Activated T-cell treated with anti-CD3 and anti-CD28 coated beads, Interleukin-2, amount 50 U/mL, for 24 hours (primary cell): ENCODE measurements at places on chromosomes 3 and 15.
A peak's percentile ranks its signal among the peaks of the same experiment; 100 is the strongest.

GRCh38 chr15:89777782-89778380, 1.7 kb downstream of the MESP2 start:
- H3K4me3 ChIP-seq = no peak overlapping the region
- H3K4me1 ChIP-seq = peaks cover 17% of the 10 kb centered on the region
- H3K27me3 ChIP-seq = peaks cover 45% of the 10 kb centered on the region
- no peak for DNase-seq
- no peak overlapping the region for H3K27ac ChIP-seq
- no peaks in the 10 kb centered on the region for H3K36me3 ChIP-seq

GRCh38 chr3:53624061-53624857, 129.8 kb downstream of the CACNA1D start:
- H3K36me3 ChIP-seq = no peaks in the 10 kb centered on the region
- no peak for DNase-seq
- no peaks in the 10 kb centered on the region for H3K4me1 ChIP-seq

DNA sequence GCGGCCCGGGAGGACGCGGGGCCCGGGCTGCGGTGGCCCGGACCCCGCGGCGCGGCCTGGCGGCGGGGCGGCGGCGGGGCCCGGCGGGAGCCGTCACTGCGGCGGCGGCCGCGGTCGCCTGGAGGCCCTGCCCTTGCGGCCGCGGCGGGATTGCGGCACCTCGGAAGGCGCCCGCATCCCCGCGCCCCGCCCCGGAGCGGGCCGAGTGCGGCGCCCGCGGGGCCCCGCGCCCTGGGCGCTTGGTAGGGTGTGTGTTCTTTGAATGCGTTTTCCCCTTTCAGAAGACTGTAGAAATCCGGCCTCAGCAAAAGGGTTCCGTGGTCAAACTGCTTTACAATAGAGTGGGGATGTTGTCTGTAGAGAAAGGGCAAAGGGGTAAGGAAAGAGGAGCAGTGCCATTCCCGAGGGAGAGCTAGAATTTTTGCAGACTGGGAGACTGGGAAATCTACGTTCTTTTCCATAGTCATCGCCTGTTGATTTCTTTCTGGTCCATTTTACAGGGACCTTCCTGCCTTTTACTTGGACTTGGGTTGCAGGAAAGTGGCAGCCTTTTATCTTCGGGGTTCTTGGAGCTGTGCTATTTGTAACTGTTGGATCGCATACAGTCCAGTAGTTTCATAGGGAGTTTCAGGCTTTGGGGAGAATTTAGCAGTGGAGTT, 630 bp downstream of the SNRK start:
- peaks cover 46% of the 10 kb centered on the region for H3K4me1 ChIP-seq
- H3K4me3 ChIP-seq = peak overlapping the region; percentile 90
- H3K36me3 ChIP-seq = peaks cover 27% of the 10 kb centered on the region
- DNase-seq = no peak
- peak overlapping the region; percentile 92 for H3K27ac ChIP-seq
- no peaks in the 10 kb centered on the region for H3K27me3 ChIP-seq

- H3K4me3 ChIP-seq = no peak overlapping the region
- H3K4me1 ChIP-seq = no peaks in the 10 kb centered on the region
- H3K27me3 ChIP-seq = peaks cover 30% of the 10 kb centered on the region
- no peak overlapping the region for H3K27ac ChIP-seq
Observed at GRCh38 chr3:194168994-194169393, 33.0 kb downstream of the HES1 start.

GRCh38 chr3:108103886-108104797, 13.3 kb upstream of the CD47 start:
- H3K4me1 ChIP-seq = peaks cover 47% of the 10 kb centered on the region
- no peaks in the 10 kb centered on the region for H3K27me3 ChIP-seq
- no peaks in the 10 kb centered on the region for H3K36me3 ChIP-seq
- no peak for DNase-seq

DNA sequence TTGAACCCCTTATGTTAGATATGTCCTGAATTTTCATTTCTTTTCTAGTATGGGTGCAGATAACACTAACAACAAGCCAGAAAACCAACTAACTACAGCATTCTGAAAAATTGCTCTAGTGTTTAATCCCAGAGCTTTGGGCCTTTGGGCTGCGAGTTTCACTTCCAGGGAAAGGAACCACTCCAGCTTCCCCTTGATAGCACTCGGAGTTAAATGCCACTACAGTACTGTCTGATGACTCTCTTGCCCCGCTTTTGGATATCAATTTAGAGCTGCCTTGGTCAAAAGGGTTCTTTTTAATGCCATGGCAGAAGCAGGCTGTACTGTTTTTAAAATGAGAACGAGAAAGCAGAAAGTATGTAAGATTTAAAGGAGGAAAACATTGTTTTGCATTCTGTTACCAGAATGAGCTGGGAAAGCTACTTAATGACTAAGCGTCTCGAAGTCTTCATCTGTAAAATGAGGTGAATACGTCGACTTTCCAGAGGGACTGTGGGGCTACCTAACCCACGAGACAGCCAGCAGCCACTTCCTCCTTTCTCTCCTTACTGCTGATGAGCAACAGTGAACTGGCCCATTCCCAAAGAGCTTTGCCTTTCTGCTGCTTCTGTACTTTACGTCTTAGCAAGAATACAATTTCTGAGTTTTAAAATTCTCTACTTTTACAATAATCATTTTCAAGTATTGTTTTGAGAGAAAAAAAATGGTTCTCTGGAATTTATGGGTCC, 299.3 kb upstream of the LYSMD4 start:
- peaks cover 26% of the 10 kb centered on the region for H3K36me3 ChIP-seq
- no peak for DNase-seq
- H3K4me1 ChIP-seq = no peaks in the 10 kb centered on the region
- H3K27ac ChIP-seq = no peak overlapping the region

- peaks cover 8% of the 10 kb centered on the region for H3K4me1 ChIP-seq
- H3K27me3 ChIP-seq = no peaks in the 10 kb centered on the region
Observed at GRCh38 chr3:143066033-143066432, 53.5 kb upstream of the CHST2 start.

DNA sequence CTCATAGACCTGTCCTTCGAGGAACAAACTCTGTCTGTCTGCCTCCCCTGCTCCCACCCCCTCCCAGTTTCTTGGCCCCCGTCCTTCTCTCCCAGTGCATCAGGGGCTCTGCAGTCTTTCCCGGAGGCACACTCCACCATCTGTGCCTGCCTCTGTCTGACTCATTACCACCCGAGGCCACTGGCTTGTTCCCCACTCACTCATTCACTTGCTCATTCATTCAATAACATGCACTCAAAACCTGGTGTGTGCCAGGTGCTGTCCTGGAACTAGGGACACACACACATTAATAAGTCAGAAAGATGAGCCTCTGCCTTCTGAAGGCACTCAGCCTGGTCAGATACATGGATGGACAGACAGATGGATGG, 12.4 kb downstream of the AMIGO3 start:
- no peak overlapping the region for H3K4me3 ChIP-seq
- no peak for DNase-seq

GRCh38 chr15:72060687-72061250, 57.2 kb downstream of the MYO9A start:
- no peaks in the 10 kb centered on the region for H3K27me3 ChIP-seq
- peaks cover 13% of the 10 kb centered on the region for H3K36me3 ChIP-seq
- no peak overlapping the region for H3K27ac ChIP-seq
- H3K4me3 ChIP-seq = no peak overlapping the region
- H3K4me1 ChIP-seq = peaks cover 22% of the 10 kb centered on the region

DNA sequence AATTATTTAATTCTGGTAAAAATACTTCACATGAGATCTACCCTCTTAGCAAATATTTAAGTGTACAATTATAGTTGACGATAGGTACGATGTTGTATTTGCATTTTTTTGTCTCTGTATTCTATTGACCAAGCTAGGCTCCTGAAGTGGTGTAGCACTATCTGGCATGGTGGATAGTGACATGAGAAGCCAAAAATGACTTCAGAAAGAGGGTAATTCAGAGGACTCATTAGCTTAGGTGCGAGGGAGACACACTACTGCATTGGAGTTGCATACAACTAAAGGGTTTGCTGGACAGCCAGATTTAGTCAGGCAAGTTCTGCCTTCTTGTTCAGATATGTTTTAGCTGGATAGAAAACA, 50.6 kb downstream of the KBTBD8 start:
- peaks cover 7% of the 10 kb centered on the region for H3K4me1 ChIP-seq
- no peaks in the 10 kb centered on the region for H3K36me3 ChIP-seq
- H3K27me3 ChIP-seq = peaks cover 3% of the 10 kb centered on the region
- DNase-seq = no peak
- H3K4me3 ChIP-seq = no peak overlapping the region

DNA sequence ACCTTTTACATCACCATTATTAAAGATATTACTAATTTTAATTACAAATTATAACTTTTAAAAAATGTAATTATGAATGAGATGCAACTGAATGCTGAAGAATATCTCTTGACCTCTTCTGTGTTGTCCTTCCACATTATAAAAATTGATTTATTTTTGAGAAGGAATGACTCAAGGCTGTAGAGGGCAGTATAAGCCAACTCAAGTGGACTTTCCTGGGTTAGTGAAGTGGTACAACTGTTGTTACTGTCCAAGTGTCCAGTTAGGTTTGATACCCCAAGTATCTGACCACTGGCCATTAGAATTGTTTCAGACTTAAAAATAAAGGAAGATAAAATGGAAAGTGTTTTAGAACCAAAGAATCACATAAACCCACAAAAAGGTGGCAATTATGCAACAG, 51.9 kb downstream of the BBX start:
- H3K27me3 ChIP-seq = no peaks in the 10 kb centered on the region
- H3K4me3 ChIP-seq = no peak overlapping the region
- no peak overlapping the region for H3K27ac ChIP-seq
- DNase-seq = no peak
- peaks cover 37% of the 10 kb centered on the region for H3K4me1 ChIP-seq
- H3K36me3 ChIP-seq = no peaks in the 10 kb centered on the region

DNA sequence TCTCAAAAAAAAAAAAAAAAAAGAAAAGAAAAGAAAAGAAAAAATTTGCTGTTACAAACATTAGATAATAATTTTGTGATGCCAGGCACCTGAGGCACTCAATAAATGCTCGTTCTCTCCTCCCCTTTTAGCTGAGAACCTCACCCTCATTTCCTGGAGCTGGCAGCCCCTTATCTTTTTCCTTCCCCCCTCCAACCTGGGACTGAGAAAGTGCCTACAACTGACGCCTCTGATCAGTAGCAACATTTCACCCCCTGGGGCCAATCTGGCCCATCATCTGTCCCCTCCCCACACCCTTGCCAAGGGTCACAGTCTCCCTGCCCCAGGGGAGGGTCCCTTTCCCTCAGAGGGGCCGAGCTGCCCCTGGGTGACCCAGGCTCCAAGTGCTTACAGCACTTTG, 12.6 kb upstream of the RNU6-1 start:
- H3K36me3 ChIP-seq = no peaks in the 10 kb centered on the region
- no peak for DNase-seq
- H3K27ac ChIP-seq = no peak overlapping the region

- H3K4me3 ChIP-seq = no peak overlapping the region
- H3K4me1 ChIP-seq = no peaks in the 10 kb centered on the region
- no peaks in the 10 kb centered on the region for H3K27me3 ChIP-seq
- DNase-seq = no peak
- no peak overlapping the region for H3K27ac ChIP-seq
Observed at GRCh38 chr15:51374131-51374530, 32.7 kb downstream of the GLDN start.

- DNase-seq = no peak
- H3K27ac ChIP-seq = no peak overlapping the region
- H3K4me1 ChIP-seq = no peaks in the 10 kb centered on the region
- peaks cover 19% of the 10 kb centered on the region for H3K27me3 ChIP-seq
- H3K36me3 ChIP-seq = no peaks in the 10 kb centered on the region
Observed at GRCh38 chr15:80324545-80325080, 72.6 kb upstream of the CTXND1 start.

DNA sequence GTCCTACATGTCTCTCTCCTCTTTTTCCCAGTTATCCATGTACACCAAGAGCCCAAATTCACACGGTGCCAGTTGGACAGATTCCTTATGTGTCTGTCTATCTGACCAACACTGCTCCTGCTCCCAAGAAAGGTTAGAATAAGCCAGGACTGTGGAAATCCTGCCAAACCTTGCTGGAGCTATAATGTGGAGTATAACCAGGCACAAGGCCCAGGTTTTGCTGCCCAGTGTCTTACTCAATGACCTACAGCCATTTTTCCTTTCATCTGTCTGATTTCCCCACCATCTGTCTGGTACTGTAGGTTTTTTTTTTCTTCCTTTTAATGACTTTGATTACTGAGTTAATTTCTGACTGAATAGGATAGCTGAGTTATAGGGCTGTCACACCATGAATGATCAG, 26.5 kb upstream of the MINDY4B start:
- peaks cover 6% of the 10 kb centered on the region for H3K4me1 ChIP-seq
- no peak overlapping the region for H3K4me3 ChIP-seq
- no peaks in the 10 kb centered on the region for H3K36me3 ChIP-seq
- H3K27me3 ChIP-seq = peaks cover 31% of the 10 kb centered on the region
- DNase-seq = no peak

DNA sequence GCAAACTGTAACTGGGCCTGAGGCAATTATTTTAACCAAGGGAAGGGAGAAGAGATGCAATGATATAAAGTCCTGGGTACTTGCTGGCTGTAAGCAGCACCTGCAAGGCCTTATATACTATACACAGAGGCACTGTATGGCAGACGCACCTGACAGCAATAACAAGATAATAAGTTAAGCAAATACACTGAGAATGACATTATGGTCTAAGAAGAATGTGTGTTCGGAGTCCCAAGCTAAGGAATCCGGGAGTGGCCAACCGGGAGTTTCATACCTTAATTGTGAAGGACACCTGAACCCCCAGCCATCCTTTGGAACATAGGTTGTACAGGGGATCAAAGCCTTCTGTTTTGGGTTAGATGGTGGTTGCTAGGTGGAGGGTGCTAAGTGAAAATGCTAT, 13.7 kb downstream of the FAM240A start:
- peaks cover 8% of the 10 kb centered on the region for H3K27me3 ChIP-seq
- H3K4me3 ChIP-seq = no peak overlapping the region
- DNase-seq = no peak
- H3K27ac ChIP-seq = no peak overlapping the region
- H3K4me1 ChIP-seq = peaks cover 16% of the 10 kb centered on the region
- H3K36me3 ChIP-seq = no peaks in the 10 kb centered on the region
